ENCODE measurements at places on chromosomes 1 and 21. TPM values are rescaled to one million over a fixed set of nuclear protein-coding genes. Genes with fewer than 3 reads are reported as not detected.

Gene POU2F1
- total RNA-seq, result 8.9 TPM

Gene RRP1
- total RNA-seq, result 26.4 TPM

Gene PGLYRP3
- not detected for total RNA-seq

Gene DNAJC6
- total RNA-seq, result 39.9 TPM

Gene WNT9A
- total RNA-seq, result 0.89 TPM

Measured in renal cortical epithelial cell (primary cell).